Stimulated activated CD4-positive, alpha-beta T cell treated with anti-CD3 and anti-CD28 coated beads, Interleukin-4, amount 100 ng/mL, for 24 hours (primary cell): ENCODE measurements at places on chromosomes 16 and 17.

GRCh38 chr16:78576941-78577340, 477.5 kb downstream of the WWOX start:
- DNase-seq, result no peak

- no peak for DNase-seq
Measured at GRCh38 chr16:11727796-11728543, 14.7 kb downstream of the TXNDC11 start.

DNA sequence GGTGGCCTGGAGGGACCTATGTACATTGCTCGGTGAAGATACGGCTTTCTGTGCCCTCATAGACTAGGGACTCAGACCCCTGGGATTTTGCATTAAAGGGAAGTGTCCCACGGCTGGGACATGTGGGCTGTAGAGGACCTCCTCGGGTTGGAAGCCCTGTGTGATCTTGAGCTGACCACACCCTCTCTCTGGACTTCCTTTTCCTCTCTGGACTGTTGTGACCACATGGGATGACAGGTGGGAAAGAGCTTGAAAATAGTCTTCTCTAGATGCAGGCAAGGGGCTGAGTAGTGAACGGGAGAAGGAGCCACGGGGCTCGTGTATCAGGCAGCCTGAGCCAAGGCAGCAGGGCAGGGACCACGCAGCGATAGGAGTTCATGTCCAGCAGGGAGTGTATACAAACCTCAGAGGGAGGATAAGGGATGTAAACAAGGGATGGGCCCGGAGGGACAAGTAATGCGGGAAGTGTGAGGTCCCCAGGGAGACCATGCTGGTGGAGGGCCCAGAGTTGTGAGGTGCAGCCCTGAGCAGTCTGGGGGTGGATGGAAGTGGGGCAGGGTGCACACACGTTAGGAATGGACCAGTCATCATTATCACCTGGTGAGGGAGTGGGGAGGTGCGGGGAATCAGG, 4.5 kb upstream of the SLC4A1 start:
- DNase-seq, result no peak

DNA sequence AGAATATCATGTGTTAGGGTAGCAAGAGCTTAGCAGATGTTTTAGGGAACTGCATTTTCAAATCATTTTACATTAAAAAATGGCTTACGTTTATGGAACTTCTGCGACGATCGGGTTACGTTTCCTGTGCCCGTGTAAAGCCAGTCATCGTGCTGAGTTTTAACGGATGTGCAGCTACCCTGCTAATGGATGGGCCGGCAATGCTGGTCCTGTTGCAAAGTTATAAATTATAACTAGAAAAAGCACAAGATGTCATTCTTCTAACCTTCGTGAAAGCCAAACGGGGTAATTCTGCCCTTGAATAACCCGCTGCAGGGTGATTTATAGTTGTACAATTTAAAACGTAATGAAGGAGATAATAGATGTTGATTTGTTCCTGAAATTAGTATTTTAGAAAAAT, 339.2 kb downstream of the WWOX start:
- no peak for DNase-seq

DNA sequence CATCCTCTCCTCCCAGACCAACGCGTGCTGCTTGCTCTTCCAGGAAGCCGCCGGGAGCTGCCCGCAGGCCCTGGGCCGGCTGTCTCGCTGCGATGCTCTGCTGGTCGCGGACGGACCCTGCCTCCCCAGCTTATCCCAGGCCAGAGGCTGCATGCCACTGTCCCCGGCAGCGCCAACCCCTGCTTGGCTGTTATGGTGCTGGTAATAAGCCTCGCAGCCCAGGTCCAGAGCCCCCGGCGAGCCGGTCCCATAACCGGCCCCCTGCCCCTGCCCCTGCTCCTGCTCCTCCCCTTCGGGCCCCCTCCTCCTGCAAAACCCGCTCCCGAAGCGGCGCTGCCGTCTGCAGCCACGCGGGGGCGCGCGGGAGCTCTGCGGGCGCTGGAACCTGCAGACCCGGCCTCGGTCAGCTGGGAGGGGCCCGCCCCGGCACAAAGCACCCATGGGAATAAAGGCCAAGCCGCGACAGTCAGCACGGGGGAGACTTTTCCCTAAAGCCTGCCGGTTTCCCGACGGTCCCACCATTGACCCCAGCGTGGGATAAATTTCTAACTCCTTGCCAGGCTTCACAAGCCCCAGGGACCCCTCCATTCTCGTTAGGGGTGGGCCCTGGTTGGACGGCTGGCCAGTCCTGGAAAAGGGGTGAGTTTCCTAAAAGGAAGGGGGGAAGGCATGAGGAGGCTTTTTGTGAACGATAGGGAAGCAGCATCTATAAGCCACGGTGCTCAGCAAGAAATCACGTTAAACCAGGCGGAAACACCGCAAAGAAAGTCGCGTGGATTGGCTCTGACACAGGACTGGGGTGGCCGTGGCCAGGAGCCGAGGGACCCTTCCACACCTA, 11.2 kb downstream of the ENPP7 start:
- peak; percentile 71 for DNase-seq

GRCh38 chr16:50999181-50999580, 151.9 kb downstream of the SALL1 start:
- DNase-seq, result no peak

DNA sequence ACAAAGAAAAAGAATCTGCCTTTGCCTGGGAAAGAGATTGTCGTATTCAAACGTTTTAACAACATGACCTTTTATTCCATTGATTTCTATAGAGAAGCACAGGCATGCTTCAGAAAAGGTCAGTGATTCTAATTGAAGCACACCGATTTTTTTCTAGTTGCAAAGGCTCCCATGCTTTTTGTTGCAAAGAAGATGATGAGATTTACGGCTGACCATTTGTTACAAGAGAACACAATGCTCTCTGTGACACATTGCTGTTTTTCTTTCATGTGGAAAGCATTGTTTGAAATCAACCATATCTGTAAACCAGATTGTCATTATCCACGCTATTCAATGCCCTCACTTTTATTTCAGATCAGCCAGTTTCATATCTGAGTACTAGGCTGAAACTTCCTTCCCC, 99.8 kb downstream of the NLK start:
- DNase-seq, result no peak

GRCh38 chr17:31371511-31372097, 19.9 kb upstream of the RAB11FIP4 start:
- no peak for DNase-seq

DNA sequence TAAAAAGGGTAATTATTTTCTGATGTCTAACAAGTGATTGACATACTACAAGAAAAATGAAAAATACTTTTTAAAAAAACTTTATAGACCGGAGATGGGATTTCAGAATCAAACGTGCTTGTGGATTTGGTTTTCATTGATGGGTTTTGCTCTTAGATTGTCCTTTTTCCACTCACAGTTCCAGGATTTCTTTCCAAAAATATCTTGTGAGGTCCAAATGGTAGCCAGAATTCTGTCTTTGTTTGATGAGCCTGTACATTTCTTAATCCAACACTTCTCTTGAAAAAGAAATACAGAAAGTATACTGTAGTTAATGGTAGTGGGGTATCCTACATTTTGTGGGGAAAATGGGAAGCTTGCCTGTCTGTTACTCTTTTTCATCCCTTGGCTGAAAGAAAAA, 329.3 kb downstream of the KCNJ2 start:
- no peak for DNase-seq

DNA sequence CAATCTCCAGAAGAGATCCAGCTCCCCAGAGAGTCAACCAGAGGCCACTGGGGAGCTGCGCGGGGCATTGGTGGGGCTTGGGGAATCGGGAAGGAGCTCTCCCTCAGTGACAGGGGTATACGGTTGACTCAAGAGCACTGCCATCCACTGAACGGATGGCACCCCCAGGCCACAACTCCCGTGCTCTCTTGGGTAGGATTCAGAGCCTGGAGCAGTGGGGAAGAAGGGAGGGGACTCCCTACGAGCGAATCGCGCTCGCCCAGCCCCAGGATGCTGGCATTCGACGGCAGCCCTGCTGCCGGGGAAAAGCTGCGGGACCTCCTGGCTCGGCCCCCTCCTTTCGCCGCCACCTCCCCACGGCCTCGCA, 473 bp upstream of the TPPP3 start:
- DNase-seq, result no peak

DNA sequence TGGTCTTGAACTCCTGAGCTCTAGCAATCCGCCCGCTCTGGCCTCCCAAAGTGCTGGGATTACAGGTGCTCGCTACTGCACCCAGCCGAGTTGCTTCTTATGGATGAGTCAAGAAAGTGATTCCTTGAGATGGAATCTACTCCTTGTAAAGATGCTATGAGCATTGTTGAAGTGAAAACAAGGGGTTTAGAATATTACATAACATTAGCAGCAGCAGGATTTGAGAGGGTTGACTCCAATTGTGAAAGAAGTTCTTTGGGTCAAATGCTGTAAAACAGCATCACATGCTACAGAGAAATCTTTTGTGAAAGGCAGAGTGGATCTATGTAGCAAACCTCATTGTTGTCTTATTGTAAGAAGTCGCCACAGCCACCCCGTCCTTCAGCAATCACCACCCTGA, 72.7 kb downstream of the NT5M start:
- no peak for DNase-seq

- DNase-seq, result no peak
Measured at GRCh38 chr17:81916234-81917001, 1.6 kb downstream of the SIRT7 start.

DNA sequence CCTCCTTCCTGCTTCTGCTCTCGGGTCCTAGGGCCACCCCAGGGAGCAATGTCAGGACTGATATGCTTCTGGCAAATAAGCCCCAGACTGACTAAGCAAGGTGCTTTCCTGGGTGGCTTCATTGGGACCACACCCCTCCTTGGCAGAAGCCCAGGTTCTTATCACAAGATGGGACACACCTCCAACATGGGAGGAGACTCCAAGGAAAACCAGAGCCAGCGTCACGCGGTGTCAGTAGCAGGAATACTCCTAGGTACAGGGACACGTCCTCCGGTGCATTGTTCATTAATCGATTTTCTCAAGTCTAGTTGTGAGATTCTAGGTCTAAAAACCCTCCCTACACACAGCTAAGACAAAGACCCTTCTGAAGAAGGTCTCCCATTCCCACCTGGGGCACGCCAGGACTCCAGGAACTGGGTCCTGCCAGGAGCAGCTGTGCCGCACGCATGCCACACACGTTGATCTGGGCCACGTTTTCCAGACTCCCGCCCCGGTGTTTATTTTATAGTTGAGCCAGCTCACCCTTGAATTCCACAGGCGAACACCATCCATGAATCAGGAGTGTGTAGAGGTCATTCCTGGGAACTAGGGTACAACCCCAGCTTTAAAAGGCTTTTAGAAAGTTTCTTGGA, 30.8 kb downstream of the FA2H start:
- no peak for DNase-seq

- DNase-seq, result no peak
Measured at GRCh38 chr16:68401871-68402747, 46.2 kb downstream of the SMPD3 start.

- no peak for DNase-seq
Measured at GRCh38 chr17:5164436-5164835, 27.2 kb downstream of the ZNF594 start.

DNA sequence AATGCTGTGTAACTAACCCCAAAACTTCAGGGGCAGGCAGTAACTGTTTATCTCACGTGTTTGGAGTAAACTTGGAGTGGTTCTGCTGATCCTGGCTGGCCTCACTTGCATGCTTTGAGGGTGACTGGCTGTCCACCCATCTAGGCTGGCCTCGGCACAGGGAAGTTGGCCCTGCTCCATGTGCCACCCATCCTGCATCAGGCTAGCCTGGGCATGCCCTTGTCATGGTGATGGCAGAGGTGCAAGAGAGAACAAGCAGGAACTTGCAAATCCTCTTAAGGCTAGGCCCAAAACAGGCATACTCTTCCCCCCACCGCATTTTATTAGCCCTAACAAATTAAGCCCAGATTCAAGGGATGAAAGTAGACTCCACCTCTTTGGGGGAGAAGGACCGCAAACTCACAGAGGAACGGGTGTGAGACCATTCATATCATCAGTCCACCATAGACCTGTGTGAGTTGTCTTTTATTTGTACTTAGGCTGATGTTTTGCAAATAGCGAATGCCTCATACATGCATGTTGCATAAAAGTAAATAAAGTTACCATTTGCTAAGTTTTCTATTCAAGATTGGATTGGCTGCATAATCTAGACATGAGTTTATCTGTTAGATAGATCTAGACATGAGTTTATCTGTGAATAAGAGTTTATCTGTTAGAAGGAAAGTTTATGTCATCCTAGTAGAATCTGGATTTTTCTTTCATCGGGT, 221.0 kb downstream of the CCDC182 start:
- no peak for DNase-seq

DNA sequence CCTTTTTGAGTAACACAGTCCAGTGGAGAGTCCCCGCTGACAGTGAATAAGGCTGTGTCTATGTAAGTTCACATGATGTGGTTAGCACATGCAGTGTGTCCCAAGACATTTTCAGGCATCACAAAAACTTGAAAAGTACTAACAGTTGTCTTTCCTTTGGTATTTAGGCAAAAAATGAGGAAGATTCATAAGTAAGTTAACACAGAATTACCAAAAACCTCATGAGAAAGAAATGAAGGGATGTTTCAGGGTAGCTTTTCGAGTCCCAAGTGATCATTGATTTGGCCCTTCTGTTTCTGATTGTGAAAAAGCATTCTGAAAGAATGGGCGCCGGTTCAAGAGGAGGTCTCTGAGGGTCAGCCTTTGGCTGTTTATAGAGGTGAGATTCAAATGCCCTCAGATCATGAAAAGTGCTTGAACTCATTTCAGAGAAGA, 529 bp upstream of the ASPA start:
- no peak for DNase-seq

DNA sequence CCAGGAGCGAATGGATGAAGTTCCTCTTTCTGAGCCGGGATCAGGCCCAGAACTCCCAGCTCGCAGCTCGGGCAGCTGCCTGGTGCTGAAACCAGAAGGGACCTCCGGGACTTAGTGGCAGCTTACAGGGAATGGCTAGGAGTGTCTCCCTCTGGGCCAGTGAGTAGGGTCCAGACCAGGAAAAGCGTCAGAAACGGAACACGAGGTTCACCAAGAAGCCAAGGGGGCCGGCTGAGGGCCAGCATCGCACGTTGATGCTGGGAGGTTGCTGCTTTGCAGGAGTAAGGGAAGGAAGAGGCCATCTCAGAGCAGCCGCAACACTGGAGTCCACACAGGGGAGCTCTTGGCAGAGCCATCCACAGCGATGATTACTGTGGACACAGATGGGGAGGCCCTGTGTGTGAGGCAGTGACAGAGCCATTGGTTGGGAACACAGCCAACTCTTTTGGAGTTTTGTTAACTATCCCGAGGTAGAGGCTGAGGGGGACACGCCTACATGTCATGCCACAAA, 74.0 kb upstream of the CREBBP start:
- no peak for DNase-seq

- no peak for DNase-seq
Measured at GRCh38 chr17:46889992-46890564, 32.9 kb upstream of the GOSR2 start.

DNA sequence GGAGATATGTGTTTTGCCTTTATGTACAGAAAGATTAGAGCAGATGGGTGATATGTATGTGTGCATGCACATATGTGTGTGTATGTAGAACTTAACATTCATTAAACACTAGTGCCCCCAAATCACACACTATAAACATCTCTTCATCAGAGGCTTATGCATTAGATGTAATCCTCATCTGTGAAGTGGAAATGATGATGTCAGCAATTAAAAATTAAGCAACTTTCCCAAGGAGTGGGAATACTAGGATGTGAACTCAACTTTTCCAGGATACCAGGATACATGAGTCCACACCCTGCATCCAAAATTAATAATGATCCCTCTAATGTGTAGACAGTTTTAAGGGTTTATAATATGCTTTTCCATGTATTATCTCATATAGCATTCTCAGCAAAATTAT, 127.7 kb upstream of the ADAMTS18 start:
- DNase-seq, result no peak
